ENCODE measurements at places on chromosomes 1 and 21.
A peak's percentile ranks its signal among the peaks of the same experiment; 100 is the strongest.

- DNase-seq = no peak
Measured at GRCh38 chr1:17507915-17508314, 31.6 kb upstream of the ARHGEF10L start.

DNA sequence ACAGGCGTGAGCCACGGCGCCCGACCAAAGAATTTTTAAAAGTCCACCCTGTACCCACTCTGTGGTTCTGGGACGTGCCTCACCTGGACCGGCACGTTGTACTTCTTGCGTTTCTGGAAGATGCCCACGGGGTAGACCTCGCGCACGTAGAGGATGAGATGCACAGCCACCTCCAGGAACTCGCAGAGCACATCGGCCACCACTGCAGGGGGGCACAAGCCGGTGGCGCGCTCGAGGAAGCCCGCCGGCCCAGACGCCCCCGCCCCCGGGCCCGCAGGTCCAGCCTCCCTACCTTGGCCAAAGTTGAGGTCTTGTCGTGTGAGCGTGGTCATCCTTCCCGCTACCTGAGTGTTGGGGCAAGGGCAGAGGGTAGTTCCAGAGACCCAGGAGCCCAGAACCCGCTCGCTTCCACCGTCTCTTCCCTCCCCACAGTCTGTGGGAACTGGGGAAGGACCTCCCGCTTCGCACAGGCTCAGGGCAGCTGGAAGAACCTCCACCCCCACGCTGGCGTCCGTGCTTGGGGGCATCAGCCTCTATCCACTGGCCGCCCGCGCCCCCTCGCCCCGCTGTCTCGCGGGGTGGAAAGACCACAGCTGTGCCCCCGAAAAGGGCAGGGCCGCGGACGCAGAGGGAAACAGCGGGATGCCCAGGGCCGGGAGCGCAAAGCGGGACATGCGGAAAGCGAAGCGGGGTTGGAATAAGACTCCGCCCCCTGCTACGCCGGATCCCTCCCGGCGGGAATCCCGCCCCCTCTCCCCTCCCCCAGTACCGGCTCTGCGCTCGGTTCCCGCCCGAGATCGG, 478 bp downstream of the MAD2L2 start:
- DNase-seq = no peak

- no peak for DNase-seq
Measured at GRCh38 chr1:14296795-14297194, 301.7 kb upstream of the KAZN start.

DNA sequence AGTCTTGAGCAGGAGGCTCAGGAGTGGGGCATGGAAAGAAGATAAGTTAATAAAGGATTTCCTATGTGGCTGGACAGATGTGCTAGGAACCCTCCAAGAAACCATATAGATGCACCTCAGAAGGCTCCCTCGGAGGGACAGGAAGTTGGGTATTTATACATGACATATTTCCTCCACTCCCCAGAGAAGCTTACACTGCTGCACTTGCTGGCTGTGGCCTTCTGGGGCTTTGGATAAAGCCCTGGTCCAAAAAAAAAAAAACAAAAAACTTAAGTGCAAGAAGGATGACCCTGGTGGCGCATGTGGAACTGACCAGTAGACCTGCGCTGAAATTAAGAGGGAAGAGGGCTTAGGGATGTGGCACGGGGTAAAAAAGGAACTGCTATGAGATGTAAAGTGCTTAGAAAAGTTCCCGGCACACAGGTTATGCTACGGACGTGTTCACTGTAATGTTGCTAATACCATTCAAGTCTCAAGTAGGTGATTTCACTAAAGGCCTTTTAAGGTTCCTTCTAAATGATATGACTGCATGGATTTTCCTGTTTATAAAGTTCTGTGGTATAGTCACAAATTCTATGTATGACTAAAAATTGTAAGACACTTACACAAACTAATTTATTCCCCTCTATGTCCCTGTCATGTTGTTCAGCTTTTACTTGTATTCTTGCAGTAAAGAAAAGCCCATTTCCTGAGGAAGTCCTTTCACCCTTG, 253.6 kb downstream of the HMCN1 start:
- no peak for DNase-seq

DNA sequence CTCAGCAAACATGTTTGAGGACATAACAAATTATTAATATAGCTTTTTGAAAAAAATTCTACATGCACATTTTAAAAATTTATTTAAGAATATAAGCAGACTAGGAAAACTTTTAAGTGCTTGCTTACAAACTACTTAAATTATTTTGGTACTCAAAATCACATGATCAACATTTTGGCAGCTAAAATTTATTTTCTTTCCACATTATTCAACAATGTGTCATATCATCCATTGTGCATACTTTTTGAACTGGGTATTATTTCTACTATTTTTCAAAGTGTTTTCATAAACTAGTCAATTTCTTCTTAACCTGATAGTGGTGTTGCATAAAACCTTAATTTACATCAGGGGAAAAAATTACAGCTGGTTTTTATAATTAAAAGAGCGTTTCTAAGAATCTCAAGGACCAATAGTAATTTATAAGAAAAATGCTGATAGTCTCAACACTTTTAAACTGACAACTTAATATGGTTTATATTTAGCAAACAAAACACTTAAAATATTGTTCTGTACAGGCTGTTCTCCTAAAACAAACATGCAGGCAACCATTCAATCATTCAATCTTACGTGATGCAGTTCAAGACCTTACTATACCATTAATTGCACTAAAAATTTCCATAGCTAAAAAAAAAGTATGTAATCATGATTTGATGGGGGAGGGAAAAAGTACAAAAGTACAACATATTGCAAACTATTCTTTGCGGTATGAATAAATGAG, 105.0 kb downstream of the GPATCH2 start:
- DNase-seq = no peak

- no peak for DNase-seq
Measured at GRCh38 chr1:95369985-95370690, 136.1 kb downstream of the RWDD3 start.

GRCh38 chr1:31943546-31944184, 5.5 kb upstream of the PTP4A2 start:
- no peak for DNase-seq

GRCh38 chr1:180020017-180020416, 65.4 kb downstream of the CEP350 start:
- no peak for DNase-seq

- DNase-seq = no peak
Measured at GRCh38 chr1:223386013-223386412, 7.2 kb upstream of the CCDC185 start.

DNA sequence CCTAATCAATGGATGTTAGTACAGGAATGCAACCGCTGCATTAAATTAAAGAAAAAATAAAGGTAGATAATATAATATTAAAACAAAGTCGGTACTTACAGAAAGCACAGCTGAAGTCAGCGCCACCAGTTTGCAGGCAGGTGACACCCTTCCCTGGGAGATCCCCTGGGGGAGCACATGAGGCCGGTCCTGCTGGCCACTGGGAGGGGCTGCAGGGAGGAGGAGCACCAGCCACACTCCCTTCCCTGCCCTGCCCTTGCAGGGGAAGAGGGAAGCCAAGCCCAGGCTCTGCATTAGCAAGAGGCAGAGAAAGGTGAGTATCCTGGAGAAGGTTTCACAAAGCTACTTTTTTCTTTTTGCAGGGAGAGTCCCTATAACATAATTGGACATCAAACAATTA, 507.0 kb downstream of the AJAP1 start:
- no peak for DNase-seq

DNA sequence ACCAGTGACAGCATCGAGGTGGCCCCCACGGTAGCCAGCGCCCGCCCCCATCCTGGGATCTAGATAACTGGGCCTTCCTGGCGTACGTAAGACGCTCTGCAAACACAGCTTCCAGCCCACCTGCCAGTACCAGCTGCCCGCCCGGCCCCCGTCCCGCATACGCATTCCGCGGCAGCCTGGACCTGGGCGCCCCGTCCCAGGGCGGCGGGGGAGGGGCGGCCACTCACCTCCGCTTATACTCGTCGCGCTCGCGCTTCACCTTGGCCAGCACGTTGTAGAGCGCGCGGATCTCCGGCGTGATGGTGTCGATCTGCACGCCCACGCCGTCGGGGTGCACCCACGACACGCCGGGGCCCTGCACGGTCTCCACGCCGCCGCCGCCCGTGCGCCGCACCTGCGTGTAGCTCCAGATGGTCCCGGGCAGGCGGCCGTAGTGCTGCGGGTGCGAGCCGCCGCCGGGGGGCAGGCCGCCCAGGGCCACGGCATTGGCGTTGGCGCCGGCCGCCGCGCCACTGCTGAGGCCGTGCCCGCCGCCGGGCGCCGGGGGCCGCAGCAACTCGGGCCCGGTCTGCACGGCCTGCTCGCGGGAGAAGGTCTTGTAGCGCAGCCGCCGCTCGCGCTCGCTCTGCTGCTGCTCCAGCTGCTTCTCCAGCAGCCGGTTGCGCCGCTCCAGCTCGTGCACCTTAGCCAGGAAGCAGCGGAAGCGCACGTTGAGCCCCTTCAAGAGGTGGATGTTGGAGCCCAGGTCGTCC, 859 bp downstream of the IFFO2 start:
- no peak for DNase-seq

DNA sequence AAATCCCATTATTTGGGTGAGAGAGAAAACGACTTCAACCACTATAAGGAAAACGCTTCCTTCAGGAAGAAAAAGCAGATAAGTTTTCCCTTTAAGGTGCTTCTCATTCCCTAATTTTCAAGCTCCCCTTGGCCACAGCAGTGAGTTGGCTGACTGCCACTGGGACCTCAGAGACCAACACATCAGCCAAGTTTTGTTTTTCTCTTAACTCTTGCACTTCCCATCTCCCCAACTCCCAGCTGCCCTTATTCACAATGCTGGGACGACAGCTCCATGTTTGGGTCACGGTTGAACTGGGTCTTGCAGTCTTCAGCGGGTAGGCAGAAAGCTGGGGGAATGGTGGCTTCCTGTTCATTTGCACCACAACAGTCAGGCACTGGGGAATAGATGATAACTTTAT, 18.9 kb downstream of the SGIP1 start:
- no peak for DNase-seq

- DNase-seq = no peak
Measured at GRCh38 chr1:89702520-89703045, 69.7 kb downstream of the LRRC8C start.

DNA sequence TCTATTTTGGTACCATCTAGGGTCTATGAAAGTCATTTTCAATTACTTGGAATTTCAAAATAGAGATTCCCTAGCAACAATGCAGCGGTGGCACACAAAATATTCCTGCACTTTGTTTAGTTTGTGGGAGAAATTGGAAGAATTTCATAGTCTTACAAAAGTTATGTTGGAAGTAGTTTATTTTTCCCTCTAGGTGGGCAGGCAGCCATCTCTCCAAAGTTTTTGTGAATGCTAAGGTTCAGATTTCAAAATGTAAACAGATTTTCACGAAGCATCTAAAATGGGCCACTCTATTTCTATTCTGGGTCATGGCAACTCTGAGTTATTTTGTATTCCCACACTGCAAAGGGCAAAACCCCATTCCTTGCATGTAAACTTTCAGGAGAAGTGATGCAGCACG, 8.0 kb downstream of the SMCP start:
- DNase-seq = no peak

- DNase-seq = peak; percentile 60
Measured at GRCh38 chr21:29376556-29376955, 77.8 kb downstream of the BACH1 start.

DNA sequence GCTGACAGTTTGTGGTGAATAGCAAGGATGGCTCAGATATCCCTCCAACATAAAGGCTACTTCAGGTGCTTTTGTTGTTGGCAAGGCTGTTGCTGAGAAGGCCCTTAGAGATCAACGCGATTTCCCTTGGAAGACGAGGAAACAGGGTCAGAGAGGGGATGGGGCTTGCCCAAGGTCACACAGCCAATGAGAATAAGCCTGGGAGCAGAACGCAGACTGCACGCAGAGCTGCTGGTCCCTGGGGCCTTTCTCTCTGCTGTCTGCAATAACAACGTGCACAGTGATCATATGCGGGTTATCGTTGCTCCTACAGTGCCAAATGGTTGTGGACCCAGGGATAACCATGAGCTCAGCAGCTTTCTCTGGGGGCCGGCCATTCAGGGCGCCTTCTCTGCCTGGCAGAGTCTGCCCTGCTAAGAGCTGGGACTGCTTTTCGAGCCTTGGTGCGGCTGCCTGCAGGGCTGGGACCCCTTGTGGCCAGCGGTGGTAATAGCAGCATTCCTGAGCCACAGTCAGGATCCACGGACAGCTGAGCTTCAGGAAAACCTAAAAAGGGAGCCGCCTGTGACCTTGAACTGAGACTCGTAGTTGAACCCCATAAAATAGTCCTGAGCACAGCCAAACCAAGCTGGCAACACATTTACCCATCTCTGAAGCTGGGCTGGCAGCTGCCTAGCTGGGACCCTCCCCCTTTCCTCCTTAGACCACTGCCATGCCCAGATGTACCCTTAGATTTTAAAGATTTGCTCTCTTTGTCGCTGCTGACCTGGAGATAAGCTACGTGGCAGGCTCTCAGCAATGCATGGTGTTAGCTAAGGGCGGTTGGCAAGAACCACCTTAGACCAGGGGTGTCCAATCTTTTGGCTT, 39.8 kb downstream of the HTR6 start:
- no peak for DNase-seq

GRCh38 chr1:14654554-14654953, 56.1 kb downstream of the KAZN start:
- no peak for DNase-seq

DNA sequence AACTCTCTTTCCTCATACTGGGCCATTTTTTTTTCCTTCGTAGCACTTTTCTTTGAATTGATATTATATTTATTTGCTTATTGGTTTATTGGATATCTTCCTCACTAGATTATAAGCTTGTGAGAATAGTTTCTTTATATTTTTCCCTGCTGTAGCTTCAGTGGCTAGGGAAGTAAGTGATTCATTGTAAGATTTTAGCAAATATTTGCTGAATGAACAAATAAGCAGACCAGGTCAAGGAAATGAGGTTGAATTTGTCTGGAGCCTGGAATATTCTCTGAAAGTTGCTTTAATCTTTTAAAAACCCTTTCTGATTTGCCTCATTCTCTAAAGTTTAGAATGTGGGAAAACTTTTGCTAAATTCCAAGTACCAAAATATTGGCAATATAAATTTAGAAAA, 80.2 kb downstream of the RABGAP1L start:
- DNase-seq = no peak

DNA sequence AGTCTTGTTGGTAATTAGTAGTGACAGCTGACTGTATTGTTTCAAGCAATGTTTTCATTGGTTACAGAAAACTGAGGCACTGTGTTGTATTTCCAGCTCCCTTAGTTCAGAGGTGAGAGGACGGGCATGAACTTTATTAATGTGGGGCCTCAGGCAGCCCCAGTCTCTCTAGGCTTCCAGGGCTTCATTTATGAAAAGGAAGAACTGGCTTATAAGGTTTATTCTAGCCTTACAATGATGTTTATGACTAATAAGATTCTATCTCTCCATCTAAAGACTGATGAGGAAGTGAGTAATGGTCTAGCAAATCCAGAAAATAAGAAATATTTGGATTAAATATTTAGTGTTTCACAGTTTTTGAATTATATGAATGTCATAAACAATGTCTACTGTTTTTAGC, 41.5 kb downstream of the CBS start:
- no peak for DNase-seq

DNA sequence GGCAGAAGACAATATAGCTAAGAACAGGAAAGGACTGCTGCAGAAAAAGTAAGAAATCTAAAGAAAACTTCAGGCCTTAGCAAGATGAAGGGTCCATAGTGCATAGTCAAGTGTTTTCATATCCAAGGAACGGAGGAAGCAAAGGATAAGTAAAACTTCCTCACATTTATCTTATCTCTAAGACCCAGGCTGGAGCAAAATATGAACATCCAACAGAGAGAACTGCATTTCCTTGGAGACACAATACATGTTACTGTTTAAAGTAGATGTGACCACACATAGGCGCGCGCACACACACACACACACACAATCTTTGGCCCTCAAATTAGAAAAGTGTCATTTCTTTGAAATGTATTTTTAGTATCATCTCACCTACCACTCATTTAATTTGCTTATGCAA, 66.7 kb downstream of the TTLL7 start:
- no peak for DNase-seq
